ENCODE measurements at places on chromosomes 7 and 10.

DNA sequence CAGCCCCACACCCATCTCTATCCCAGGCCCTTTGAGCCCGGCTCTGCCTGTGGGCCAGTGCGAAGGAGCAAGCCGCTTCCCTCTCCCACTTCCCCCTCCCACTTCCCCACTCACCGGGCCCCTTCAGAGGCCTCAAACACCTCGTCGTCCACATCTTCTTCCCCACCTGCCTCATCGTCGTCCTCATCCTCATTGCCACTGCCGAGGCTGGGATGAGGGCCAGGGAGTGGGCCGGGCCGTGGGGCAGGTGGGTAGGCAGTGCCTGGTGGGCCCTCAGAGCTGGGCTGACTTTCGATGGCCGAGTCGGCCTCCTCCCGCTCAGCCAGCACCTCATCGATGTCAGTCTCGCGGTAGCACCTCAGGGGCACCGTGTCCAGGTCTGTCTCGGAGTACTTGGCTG lies 3.8 kb downstream of the PSD start:
- DNase-seq, result no peak

DNA sequence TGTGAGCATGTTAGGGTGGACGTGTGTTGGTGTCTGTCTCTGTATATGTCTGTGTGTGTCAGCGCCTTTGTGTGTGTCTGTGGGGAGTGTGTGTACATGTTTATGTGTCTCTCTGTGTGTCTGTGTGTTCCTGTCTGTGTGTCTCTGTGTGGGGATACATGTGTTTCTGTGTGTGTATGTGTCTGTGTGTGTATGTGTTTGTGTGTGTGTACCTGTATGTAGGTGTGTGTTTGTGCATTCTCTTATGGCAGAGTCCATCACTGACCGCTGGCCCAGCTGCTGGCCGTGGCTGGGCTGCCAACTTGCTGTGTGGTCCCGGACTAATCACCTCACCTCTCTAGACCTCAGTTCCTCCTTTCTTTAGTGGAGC lies 54.6 kb downstream of the PALD1 start:
- DNase-seq, result no peak

GRCh38 chr10:22986771-22987542 lies 59.1 kb downstream of the ARMC3 start:
- DNase-seq, result no peak

DNA sequence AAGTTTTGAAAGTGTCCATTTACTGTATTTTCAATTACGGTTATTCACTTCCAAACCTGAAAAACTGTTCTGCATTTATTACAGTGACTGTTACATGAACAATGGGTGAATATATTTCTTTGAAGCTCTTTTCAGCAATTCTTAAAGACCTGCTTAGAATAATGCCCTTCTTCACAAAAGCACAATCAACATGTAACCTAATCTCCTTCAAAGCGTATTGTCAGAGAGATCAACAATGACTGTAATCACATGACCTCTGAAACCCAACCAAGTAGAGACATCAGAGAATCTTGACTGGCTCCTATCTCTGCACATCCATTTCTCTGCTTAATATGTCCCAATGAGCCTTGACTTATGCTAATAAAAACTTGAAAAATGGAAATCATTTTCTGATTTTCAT lies 126.7 kb downstream of the NRCAM start:
- no peak for DNase-seq

- no peak for DNase-seq
These were observed 121.6 kb upstream of the WDR11 start for GRCh38 chr10:120729547-120729946.

DNA sequence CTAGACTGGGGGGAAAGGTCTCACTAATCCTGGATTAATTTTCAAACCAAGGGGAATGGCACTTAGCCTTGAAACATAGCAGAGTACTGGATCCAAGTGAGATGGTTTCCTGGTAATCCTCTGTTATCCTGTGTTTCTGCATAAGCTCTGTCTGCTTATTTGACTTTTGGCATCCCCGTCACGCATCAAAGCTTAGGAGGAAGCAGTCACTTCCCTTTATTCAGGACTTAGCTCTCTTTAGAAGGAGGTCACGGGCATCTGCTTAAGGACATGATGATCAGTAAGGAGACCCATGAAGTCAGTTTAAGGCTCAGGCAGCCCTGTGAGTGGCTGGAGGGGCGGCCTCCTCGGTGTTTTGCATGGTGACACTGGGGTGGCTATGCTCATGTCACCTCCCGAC lies 30.0 kb downstream of the TSPAN15 start:
- no peak for DNase-seq

GRCh38 chr10:92530421-92530820 lies 43.5 kb downstream of the IDE start:
- no peak for DNase-seq

DNA sequence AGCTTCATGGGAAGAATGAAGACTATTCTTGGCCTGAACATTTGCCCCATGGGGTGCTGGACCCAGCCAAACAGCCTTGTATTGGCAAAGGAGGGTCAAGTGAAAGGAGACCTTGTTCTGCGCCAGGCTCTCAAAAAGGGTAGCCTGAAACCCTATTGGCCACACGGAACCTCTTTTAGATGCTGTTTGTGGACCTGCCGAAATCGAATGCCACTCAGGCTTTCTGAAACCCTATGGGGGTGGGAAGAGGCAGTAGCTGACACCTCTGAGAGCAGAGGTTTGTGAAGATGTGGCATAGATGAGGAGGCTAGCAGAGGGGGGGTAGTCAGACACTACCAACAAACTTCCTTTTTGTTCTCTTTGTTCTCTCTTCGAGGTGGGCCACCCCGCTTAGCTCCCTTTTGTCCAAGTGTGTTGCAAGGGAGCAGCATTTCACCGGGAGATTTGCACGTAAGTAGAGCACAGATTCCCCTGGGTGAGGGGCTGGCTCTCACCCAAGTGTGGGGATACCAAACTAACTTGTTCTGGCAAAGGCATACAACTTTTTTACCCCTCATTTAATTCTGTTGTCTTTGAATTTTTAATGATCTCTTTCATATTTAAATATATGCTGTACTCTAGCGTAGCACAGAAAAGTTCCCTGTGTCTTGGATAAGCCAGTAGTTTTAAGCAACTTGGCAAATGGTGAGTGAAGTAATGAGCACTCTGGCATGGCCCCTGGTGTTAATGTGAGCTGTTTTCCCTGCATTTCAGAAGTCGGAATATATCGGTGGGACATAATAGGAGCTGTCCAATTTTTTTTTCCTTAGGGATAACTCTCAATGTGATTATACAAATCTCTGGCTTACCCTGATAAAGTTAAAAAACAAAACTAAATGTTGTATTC lies 107.7 kb downstream of the SEPTIN7 start:
- DNase-seq, result no peak

GRCh38 chr7:37493123-37493522 lies 44.5 kb upstream of the ELMO1 start:
- DNase-seq, result no peak

DNA sequence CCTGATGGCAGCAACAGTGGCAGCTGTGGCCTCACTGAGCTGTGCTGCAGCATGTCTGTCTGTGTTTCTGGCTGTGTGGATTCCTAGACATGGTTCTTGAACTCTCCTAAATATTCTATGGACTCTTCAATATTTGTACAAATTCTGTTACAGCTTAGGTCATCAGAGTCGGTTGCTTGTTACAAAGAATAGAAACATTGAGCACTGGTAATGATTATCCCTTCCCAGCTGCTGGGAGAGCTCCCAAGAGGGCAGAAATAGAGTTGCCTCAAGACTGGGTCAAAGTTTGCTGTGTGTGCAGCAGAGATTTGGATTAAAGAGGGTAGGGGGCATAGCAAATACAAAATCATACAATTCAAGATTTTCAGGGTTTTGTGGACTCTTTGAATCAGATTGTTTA lies 337.1 kb upstream of the AKR1E2 start:
- no peak for DNase-seq

DNA sequence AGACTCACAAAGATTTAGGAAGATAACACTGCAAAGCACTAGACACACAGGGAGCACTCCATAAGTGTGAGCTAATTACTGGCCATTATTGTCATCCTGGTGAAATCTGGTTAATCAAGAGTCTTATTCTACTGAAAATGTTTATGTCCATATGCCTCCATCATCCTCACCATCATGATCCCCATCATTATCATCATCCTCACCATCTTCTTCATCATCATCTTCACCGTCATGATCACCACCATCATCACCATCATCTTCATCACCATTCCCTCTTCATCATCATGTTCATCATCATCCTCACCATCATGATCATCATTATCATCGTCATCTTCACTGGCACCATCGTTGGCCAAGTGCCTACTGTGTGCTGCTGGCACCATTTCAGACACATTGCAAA lies 76.3 kb upstream of the CARD11 start:
- DNase-seq, result no peak

DNA sequence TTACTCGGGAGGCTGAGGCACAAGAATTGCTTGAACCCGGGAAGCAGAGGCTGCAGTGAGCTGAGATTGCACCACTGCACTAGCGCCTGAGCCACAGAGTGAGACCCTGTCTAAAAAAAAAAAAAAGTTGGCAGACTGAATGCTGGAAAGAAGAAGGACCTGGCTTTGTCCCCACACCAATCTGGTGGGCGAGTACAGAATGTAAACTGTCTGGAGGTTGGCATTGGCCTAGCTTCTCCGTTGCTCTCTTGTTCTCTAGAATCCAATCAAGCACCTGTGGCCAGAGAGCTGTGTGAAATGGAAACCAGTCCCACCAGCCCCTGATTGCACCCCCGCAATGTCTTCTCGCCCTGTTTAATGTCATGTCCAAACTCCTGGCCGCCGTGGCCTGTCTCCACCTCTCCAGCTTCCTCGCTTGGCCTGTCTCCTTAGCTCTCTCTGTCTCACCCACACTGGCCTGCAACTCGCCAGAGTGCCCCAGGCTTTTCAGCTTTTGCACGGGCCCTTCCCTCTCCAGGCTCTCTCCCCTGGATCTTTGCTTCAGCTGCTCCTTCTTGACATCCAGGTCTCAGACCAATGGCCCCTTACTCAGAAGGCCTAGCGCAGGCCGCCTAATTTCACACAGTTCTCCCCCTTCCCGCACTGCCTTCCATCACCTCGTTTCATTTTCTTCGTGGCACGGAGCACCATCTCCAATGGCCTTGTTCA lies 670 bp upstream of the AGK start:
- no peak for DNase-seq

GRCh38 chr10:110774069-110775019 lies 97.4 kb upstream of the PDCD4 start:
- DNase-seq, result no peak

DNA sequence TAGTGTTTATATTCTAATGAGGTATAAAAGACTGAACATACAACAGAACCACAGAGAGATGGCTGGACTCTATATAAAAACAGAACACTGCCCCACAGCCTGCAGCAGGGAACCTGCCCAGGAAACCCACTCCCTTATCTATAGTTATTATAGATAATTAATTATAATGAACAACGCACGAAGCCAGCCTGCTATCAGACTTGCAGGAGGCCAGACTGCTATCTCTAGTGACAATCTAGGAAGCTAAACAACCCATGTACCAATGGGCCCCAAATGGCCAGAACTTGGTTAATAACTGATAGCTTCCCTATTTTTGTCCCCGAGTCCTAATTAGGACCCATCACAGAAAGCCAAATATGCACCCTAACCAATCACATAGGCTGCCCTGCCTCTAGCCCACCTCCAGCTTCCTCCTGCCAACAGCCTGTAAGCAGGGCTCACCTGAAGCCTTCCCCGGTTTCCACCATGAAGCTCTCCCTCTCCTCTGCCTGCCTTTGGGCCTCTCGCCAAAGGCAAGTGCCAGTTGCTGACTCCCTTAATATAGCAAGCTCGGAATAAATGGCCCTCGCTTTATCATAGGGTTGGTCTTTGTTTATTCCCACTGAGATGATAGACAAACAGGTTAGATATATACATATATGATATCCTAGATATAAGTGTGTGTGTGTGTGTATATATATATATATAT lies 74.5 kb downstream of the SYPL1 start:
- no peak for DNase-seq

DNA sequence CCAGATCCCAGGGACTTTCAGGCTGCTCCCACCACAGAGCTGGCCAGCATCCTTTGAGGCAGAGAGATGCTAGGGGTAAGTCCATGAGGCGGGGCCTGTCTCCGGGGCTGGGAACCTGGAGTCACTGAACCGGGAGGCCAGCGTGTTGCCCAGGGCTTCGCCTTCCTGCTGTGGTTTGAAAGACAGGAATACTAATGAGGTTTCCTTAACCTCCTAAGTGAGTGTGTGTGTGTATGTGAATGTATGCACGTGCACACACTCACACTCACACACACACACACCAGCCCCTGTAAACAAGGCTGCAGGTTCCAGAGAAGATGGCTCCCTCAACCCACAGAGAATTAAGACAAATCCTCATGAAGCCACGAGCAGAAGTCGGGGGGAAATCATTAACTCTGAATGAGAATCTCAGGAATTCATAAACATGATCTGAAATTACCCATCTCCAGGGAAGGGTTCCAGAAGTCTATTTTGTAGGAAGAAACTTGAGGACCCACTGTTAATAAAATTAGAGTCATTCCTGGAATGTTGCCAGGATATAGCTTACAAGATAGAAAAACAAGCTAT lies 20.3 kb upstream of the PFKP start:
- DNase-seq, result no peak

DNA sequence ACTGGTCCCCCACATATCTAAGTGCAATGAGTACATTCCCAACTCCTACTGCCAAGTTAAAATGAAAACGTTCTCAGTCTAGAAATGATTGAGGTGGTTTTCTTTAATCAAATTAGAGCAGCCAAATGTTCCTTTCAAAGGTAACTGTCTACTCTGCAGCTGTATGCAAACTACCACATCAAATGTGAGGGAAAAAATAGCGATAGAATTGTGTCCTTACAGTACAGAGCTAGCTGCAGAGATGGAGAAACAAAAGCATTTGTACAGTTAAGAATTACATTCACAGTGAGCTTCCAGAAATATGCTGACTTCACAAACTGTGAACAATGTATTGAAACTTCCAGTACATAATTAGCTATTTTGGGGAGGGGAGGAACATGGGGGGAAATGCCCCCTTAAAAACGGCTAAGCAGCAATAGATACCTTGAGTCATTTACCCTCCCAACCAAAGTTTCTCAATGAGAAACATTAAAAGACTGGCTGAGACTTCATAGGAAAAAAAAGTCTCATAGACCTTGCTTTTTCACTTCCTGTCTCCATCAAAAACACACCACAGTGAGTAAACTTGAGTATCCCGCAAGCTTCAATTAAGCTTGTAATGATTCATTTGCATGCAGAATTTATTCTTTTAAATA lies 22.9 kb downstream of the CDK6 start:
- DNase-seq, result no peak

DNA sequence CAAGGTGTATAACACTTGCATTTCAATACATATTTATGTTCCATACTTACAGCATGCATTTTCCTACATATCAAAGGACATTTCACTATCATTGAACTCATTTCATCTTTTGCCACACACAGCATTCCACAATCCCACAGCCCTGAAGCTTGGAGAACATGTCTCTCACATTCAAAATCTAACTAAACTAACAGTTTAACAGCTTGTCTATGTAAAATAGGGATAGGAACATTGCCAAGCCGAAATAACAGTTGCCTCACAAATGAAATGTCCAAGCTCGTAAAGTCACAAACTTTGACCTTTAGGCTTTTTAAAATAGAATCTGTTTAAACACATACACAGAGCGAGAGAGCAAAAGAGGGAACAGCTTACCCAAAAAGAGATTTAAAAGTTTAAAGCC lies 65.3 kb downstream of the HGF start:
- DNase-seq, result no peak

Measured in stimulated activated CD8-positive, alpha-beta memory T cell treated with anti-CD3 and anti-CD28 coated beads, Interleukin-4, amount 100 ng/mL, for 4 hours (primary cell).